Kidney tubule cell (primary cell): ENCODE measurements at places on chromosomes 5 and 9.

- no peak for DNase-seq
These were observed 21.8 kb downstream of the DENND4C start for GRCh38 chr9:19252174-19252884.

GRCh38 chr9:72734631-72735030, 213.2 kb downstream of the TMC1 start:
- no peak for DNase-seq

- DNase-seq: peak; percentile 84
These were observed 211.6 kb downstream of the MAPKAP1 start for GRCh38 chr9:125495172-125496119.

- no peak for DNase-seq
These were observed 1126.4 kb upstream of the SEMA6A start for GRCh38 chr5:117701062-117701461.

GRCh38 chr5:132389585-132390286, 20.2 kb downstream of the SLC22A5 start:
- DNase-seq: peak; percentile 100

DNA sequence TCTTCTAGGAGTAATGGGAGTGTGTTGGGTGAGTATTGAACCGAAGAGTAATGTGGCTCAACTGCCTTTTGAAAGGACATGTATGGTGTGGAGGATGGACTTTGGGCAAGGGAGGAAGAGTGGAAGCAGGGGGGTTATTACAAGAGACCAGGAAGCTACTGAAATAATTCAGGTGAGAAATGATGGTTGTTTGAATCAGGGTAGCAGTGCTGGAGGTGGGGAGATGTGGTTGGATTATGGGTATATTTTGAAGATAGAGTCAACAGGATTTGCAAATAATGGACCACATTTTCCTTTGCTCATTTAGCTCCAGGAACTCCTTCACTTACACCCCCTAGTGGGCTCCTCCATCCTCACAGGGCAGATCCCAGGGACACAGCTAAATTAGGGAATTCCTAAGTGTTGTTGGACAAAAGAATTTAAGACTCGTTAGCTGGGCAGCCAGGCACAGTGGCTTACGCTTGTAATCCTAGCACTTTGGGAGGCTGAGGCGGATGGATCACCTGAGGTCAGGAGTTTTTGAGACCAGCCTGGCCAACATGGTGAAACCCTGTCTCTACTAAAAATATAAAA, 1.2 kb upstream of the SLC4A9 start:
- DNase-seq: peak; percentile 56

GRCh38 chr5:147985608-147986007, 78.2 kb upstream of the SPINK5 start:
- DNase-seq: peak; percentile 6

- DNase-seq: no peak
These were observed 151.7 kb upstream of the POU5F2 start for GRCh38 chr5:93893075-93893474.

GRCh38 chr5:14816374-14816998, 55.1 kb downstream of the ANKH start:
- DNase-seq: no peak

DNA sequence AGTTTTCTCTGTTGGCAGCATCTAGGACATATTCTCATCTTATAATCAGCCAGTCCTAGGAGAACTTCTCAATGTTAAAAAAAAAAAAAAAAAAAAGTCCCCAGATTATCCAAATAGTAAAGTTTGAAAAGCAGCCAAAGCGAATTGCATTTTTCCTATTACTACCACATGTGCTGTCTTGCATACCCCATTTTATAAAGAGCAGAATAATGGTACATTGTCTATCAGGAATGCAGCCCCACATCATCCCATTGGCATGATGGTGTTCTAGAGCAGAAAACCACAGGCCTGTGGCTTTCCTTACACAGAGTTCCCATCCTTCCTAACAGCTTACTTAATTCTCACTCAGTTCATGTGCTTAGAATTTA, 381.6 kb downstream of the TMEM38B start:
- peak; percentile 85 for DNase-seq

DNA sequence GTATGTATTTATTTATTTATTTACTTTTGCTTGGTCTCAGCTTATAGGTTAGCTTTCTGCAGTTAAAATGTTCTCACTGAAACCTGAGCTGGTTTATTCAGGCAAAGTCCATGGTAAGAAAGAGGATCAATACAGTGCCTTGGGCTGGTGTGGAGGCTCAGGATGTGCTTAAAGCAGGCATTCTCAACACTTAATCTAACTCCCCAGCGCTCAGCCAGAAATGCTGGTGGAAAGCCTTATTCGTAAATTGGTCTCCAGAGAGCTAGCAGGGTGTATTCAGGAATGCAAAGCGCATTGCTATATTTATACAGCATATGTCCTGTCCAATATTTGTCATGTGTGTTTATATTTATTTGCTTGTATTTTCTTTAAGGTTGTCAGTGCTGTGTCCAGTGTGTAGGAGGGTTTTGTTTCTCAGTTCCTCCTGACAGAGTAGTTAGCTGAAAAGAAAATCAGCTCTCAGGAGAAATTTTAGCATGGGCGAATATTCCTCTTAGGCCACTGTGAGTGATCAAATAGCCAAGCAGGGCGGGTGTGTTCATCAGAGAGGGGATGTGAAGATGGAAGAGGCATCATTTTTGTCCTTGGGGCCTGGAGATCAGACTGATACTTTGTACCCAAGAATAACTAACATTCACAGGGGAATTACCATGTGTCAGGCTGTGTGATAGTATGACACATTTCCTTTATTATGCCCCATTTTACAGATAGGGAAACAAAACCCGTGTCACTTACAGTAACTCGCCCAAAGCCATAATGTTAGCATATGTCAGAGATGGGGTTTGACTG, 65.8 kb downstream of the DOCK2 start:
- DNase-seq: no peak

DNA sequence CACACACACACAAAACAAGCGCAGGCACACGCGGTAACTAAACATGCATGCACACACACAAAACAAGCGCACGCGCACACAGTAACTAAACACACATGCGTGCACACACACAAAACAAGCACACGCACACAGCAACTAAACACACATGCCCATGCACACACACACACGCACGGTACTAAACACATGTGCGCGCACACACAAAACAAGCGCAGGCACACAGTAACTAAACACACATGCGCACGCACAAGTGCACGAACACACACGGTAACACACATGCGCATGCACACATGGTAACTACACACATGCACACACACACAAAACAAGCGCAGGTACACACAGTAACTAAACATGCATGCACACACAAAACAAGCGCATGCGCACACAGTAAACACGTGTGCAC, 19.9 kb upstream of the SLC6A3 start:
- DNase-seq: no peak

GRCh38 chr9:104774132-104774531, 10.2 kb downstream of the NIPSNAP3B start:
- no peak for DNase-seq

DNA sequence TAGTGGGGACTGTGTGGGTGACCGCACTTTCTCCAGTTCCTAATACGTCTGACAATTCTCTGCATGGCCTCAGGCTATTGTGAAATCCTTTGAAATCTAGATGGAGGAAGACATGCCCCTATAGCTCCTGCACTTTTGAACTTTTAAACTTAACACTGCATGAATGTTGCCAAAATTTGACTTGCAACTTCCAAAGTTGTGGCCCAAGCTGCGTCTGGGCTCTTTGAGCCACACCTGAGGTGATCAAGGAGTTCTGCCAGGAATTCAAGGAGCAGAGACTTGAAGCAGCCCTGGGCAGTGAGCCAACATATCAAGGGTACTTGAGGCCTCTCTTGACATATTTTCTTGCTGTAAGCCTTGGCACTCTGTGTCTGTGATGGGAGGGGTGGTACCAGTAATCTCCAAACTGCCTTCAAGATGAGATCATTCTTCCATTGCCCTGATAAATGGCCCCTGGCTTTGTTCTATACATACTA, 1336.1 kb upstream of the CDH9 start:
- peak; percentile 35 for DNase-seq

GRCh38 chr9:84339962-84340361, 596 bp downstream of the SLC28A3 start:
- peak; percentile 81 for DNase-seq

DNA sequence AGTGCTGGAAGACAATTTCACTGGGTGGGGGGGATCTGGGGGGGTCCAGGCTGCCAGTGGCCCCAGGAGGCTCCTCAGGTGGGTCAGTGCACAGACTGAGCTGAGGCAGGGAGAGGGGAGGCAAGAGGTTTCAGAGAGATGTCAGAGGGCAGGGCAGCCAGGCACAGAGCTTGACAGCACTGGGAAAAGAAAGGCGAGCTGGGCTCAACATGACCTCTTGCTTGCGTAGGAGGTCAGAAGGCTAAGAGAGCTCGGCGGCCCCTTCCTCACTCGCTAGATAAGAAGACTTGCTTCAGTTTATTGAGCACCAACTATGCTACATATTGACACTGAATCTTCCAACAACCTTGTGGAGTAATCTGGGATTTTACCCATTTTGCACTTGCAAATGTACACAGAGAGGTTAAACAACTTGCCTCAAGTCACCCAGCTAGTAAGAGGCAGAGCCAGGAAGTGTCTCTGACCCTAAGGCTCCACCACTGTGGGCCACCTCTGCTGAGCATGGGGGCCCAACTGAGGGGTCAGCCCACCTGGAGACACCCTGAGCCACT, 3.5 kb downstream of the PDLIM7 start:
- no peak for DNase-seq

- DNase-seq: peak; percentile 81
These were observed 10.4 kb downstream of the LRRC8A start for GRCh38 chr9:128892221-128892921.

GRCh38 chr9:135951889-135952663, 9.1 kb downstream of the UBAC1 start:
- peak; percentile 78 for DNase-seq
